ENCODE measurements at places on chromosomes 11 and 22.
A peak's percentile ranks its signal among the peaks of the same experiment; 100 is the strongest.

GRCh38 chr22:22840780-22841179 lies 46.8 kb upstream of the IGLL5 start:
- no peak for DNase-seq

DNA sequence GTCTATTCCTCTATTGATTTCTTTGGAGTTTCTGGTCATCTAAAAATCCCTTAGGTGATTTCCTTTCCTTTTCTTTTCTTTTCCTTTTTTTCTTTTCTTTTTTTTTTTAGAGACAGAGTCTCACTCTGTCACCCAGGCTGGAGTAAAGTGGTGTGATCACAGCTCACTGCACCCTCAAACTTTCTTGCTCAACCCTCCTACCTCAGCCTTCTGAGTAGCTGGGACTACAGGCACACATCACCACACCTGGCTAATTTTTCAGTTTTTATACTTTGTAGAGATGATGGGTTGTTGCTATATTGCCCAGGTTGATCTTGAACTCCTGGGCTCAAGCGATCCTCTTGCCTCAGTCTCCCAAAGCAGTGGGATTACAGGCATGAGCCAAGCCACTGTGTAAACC lies 1.9 kb upstream of the C11orf52 start:
- DNase-seq: no peak

DNA sequence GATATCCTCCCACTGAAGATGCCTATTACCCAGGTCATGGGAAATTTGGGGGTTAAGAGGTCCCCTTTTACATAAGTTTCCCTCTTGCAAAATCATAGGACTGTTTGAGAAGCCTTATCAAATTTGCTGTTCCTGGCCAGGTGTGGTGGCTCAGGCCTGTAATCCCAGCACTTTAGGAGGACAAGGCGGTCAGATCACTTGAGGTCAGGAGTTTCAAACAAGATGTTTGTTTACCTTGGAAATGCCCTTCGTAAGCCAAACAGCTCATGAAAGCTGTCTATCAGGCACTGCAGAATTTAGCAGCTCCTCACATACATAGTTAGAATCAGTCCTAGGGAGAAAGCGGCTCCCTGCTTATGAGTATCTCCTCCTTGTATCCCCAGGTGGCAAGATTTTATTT lies 4.9 kb upstream of the EI24 start:
- no peak for DNase-seq

GRCh38 chr22:25509374-25509791 lies 55.1 kb upstream of the GRK3 start:
- DNase-seq: no peak

- peak; percentile 51 for DNase-seq
Observed at GRCh38 chr11:65468874-65469333, 29.9 kb upstream of the MALAT1 start.

DNA sequence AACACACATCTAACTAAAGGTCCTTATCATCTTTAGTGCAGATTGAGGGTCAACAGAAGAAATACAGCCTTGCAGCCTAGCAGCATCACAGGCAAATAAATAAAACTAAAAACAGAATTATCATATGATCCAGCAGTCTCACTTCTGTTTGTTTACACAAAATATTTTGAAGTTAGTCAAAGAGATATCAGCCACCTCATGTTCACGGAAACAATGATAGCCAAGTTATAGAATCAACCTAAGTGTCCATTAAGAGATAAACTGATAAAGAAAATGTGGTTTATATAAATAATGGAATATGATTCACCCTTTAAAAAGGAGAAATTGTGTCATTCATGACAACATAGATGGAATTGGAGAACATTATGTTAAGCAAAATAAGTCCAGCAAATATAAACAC lies 738.1 kb upstream of the CCDC90B start:
- DNase-seq: no peak

- DNase-seq: no peak
Observed at GRCh38 chr11:109123816-109124787, 297.9 kb upstream of the C11orf87 start.

GRCh38 chr22:46963672-46964545 lies 201.5 kb downstream of the TBC1D22A start:
- no peak for DNase-seq

- DNase-seq: peak; percentile 30
Observed at GRCh38 chr11:118608360-118609227, 1.2 kb downstream of the PHLDB1 start.

DNA sequence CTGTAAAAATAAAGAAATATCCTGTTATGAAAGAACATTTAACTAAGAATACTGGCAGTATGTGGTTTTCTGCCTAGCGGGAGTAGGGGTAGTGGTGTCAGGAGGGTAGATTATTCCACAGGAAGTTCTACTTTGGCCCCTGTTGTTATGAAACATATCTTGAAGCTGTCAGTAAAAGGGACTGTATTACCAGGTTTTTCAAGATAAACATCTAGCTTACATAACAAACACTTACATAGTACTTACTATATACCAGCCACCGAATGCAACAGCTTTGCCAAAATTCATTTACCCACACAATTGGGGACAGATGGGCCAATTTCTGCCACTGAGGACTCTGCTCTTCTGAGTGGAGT lies 3.7 kb downstream of the TMEM123 start:
- no peak for DNase-seq

DNA sequence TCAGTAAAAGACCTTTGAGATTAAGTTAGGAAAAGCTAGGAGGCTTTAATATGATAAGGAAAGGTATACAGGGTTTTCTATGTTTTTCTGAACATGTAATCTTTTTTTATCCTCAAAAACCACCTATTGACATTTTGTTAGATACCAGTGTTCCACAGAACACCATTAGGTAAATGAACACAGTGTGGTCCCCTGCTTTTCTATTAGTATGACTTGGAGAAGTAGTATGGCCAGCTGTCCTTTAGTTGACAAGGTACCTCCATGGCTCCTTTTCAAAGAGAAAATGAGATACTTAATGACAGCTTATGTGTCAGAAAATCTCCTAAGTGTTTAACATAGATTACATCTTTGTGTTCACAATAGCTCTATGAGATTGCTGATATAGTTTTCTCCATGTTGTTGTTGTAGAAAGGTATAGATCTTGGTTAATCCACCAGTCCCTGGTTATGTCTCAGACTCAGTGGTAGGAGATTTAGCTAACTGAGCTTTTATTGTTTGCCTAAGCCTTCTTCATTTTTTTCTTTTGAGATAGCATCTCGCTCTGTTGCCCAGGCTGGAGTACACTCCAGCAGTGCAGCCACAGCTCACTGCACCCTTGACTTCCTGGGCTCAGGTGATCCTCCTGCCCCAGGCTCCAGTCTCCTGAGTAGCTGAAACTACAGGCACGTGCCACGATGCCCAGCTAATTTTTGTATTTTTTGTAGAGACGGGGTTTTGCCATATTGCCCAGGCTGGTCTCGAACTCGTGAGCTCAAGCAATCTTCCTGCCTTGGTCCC lies 46.0 kb downstream of the STIM1 start:
- no peak for DNase-seq

GRCh38 chr11:63472372-63472771 lies 18.6 kb downstream of the PLAAT5 start:
- no peak for DNase-seq

DNA sequence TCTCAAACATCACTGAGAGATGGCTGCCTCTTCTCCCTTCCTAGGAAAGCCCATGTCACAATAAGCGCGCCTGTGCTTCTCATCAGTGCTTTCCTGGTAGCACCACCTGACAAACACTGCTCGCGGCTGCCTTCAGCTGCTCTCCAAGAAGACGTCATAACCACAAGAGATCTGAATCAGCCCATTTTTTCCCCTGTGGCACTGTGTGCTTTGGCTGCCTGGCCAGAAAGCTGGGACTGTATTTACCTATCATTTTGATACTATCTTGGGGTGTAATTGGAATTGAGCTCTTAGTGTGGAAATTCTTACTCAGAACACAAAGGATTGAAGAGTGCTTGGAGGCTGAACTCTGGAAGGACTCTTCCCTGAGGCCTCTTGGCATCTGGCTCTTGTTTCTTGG lies 50.3 kb upstream of the EHF start:
- peak; percentile 30 for DNase-seq

- no peak for DNase-seq
Observed at GRCh38 chr11:77457340-77457739, 16.6 kb downstream of the PAK1 start.

GRCh38 chr11:110077346-110077745 lies 15.8 kb upstream of the ZC3H12C start:
- DNase-seq: no peak

DNA sequence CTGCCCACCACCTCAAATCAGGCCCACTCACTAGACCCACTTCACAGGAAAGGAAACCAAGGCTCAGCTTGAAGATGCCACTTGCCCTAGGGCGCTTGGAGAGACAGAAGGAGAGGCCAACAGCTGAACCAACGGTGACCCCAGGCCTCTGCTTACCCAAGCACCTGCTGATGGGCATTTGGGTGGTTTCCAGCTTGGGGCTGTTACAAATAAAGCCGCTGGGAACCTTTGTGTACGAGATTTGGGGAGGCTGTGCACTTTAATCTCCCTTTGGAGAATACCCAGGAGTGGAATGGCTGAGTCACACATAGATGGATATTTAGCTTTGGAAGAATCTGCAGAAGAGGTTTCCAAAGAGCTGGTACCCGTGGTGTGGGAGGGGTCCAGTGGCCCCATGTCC lies 50.9 kb upstream of the LINC01488 start:
- DNase-seq: no peak

DNA sequence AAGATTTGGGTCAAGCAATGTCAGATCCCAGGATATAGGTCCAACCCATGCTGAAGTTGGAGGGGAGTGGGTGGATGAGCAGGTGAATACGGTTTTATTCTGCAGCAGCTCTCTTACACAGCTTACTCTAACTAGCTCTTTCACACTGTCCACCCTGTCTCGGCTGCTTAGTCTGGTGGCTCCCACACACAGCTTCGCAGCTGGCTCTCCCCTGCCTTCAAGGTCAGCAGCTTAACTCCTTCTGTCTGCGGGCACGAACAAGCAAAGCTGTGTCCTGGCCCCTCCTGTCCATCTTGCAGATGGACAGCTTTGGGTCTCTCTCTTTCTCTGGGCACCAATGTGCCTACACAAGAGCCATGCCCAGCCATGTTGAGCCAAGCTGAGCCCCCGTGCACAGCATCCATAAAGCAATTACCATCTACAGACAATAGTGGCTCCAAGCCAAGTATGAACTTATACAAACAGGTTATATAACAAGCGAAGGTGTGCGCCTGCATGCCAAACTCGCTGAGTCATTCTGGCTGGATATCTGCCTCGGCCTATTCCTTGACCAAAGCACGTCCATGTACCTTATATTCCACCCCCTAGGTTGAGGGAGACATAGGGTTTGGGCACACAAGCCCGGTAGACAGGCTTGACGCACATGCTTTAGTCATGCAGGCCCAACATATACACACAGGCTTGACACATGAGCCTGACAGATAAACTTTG lies 1307.8 kb upstream of the RAG2 start:
- no peak for DNase-seq

GRCh38 chr11:103842191-103842590 lies 194.2 kb upstream of the DDI1 start:
- no peak for DNase-seq

DNA sequence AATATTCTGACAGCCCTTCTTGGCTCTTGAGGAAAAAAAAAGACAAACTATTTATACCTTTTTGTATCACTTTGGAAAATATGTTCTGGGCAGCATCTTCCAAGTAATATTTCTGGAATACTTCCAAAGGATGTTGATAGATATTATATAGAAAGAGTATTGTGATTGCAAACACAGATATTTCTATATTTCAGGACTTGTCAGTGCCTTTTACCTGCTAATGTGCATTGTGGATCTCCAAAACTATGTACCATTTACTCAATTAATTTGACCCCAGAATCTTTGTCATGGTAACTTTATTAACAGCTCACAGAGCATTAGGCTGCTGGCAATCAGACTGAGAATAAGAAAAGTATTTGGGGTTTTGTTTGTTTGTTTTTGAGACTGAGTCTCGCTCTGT lies 16.7 kb upstream of the CCND1 start:
- DNase-seq: no peak

DNA sequence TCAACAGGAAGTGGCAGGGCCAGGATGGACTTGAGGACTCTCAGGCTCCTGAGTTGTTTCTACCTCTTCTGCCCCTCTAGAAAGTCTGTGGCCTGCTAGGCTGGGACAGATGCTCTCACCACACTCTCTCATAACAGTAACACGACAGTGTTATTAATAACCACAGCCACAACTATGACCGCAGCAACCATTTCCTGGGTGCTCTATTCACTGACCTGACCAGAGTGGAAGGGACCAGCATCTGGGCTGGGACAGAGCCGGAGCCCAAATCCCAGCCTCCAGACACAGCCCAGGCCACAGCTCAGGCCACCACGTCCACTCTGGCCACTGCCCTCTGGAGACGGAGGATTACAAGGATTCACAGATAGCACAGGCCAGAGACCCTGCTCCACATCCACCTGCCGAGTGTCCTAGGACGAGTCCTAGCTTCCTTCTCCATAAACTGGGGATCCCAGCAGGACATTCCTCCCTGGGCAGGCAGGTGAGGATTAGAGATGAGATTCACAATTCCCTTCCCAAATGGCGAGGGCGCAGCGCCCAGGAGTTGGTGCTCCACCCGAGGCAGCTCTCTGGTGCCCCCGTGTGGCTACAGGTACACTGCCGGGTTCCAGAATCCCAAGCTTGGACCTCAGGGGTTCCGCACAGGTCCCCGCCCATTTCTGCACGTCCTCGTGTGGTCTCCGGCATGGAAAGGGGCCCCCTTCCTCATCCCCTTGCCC lies 7.1 kb downstream of the PNPLA5 start:
- peak; percentile 50 for DNase-seq

DNA sequence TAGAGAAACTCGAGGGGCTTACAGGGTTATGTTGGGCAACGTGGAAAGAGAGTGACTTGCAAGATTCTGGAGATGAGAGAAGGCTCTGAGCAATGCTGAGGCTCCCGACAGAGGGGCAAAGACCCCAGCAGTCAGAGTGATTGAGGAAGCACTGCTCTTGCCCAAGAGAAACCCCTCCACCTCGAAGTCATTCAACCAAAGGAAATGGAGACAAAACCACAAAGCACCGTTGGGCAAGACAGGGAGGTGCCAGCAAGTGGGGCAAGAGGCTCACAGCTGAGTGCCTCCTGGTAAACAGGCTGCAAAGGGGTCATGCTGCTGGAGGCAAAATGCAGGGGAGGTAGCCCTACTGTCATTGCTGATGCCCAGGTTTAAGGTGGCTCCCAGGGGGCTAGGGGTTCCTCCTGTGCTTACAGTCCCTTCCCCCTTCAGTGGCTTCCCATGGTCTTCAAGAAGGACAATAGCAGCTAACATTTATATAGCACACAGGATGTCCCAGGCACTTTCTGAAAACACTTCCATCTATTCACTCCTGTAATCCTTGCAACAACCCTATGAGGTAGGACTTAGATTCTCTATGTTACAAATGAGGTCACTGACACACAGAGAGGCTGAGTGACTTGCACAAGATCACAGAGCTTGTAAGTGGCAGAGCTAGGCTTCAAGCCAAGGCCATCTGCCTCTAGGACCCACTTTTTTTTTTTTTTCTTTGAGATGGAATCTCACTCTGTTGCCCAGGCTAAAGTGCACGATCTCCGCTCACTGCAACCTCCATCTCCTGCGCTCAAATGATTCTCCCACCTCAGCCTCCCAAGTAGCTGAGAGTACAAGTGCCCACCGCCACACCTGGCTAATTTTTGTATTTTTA lies 18.1 kb upstream of the MYH9 start:
- peak; percentile 89 for DNase-seq

GRCh38 chr11:76695771-76696170 lies 25.2 kb upstream of the LRRC32 start:
- peak; percentile 12 for DNase-seq

GRCh38 chr11:75140269-75141138 lies 10.4 kb upstream of the SLCO2B1 start:
- peak; percentile 69 for DNase-seq

- DNase-seq: peak; percentile 93
Observed at GRCh38 chr11:819129-819931, 616 bp downstream of the PNPLA2 start.

- no peak for DNase-seq
Observed at GRCh38 chr22:24072361-24072760, 61.3 kb downstream of the CABIN1 start.
